ENCODE measurements at places on chromosomes 13 and 19.

- no peak for DNase-seq
Measured at GRCh38 chr19:8655340-8655709, 24.9 kb downstream of the NFILZ start.

DNA sequence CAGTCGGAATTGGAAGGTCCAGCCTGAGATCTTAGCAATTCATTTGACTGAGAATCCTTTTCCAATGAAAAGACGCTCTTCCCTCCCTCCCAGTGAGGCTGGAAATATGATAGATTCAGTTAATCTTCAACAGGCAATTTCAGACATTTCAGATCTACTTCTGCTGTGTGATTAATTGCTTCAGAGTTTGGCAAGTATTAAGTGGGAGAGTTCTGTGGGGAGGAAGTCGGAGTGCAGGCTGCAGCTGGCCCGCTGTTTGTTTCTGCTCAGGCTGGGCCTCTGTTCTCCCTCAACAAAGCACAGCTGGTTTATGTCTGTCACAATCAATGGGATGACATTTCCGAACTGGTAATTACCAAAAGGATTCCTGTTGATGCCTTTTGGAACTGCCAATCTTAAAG, 178.2 kb downstream of the NDFIP2 start:
- no peak for DNase-seq

- DNase-seq, result no peak
Measured at GRCh38 chr13:109784590-109785140, 1.7 kb downstream of the IRS2 start.

DNA sequence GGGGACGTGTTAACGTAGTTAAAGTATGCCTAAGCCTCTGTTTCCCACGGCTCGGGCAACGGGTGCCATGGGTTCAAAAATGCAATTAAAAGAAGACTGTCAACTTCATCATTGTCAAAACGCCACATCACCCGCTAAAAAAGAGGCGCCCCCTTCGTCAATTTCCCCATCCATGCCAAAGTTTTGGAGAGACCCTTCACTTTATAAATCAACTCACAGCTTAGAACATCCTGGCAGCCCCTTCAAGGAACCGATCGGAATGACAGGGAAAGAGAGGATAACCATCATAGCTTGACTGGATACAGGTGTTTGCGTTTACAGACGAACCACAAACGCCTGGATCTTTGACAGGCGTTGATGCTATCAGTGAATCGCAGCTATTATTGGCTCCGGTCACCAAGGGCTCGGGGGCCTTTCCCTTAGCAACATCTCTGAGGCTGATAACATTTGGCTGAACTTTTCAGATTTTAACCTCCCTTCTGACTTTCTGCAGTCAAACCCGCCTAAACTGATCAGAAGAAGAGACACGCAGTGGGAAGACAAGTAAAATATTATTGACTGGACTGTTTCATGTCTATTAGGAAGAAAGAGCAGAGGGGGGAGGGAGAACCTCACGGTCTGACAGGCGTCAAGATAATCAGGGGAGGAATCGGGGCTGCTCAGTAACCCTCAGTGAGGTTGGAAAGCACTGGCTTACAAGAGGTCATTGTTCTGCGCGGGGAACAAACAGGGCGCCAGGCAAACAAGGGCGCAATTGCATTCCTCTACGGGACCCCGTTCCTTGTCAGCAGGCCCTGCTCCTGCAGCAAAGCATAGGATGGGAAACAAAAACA, 322.5 kb upstream of the ZNF507 start:
- no peak for DNase-seq

DNA sequence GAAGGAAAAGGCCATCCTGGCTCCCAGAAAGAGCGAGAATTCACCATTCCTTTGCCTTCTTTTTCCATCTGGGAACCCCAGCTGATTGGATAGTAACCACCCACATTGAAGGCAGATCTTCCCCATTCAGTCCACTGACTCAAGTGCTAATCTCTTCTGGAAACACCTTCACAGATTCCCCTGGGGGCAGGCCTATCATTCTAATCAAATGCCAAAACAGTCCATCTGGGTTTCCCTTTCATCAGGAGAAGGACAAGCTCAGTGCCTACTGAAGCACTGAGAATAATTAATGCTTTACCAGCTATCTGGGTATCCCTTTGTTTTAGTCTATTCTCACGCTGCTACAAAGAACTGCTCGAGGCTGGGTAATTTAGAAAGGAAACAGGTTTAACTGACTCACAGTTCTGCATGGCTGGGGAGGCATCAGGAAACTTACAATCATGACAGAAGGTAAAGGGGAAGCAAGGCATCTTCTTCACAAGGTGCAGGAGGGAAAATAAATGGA, 293.2 kb downstream of the ENOX1 start:
- DNase-seq, result no peak

DNA sequence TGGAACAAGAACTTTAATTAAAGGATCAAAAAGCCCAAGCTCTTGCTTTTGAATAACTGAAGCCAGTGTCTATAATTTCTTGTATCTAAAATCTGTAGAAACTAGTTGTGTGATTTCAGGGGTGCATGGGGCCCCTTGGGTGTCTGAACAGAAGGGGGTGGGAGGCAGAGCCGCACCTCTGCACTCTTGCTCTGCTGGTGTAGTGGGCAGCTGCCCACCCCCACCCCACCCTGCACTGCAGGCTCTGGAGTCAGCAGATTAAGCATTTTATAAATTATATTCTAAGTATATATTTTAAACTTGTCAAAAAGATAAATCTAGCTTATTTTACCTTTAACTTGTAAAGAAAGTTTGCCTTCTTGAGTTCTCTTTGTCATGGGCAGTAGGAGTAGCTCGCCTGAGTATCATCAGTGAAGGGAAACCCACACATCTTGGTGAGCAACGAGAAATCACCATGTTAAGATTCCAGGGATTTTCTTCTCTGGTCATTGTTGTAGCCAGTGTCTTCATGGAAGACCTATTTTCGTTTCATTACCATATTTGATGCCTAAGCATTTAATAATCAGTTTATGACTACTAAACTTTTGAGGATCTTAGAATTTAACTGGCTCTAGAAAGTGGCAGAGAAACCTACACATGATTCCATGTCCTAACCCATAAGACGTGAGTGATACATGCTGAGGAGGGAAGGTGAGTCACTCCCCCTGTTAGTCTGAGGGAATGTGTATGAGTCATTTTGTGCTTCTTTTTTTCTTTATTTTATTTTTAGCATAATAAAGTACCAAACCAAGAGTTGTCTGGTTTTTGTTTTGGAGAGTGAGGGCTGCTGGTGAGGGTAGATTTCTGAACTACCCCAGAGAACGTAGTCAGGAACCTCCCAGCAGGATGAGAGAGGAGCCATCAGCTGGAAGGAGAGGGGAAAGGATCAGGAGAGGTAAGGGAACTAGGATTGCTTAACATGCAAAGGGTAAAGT, 7.7 kb downstream of the UBE2L5 start:
- DNase-seq, result peak; percentile 76

DNA sequence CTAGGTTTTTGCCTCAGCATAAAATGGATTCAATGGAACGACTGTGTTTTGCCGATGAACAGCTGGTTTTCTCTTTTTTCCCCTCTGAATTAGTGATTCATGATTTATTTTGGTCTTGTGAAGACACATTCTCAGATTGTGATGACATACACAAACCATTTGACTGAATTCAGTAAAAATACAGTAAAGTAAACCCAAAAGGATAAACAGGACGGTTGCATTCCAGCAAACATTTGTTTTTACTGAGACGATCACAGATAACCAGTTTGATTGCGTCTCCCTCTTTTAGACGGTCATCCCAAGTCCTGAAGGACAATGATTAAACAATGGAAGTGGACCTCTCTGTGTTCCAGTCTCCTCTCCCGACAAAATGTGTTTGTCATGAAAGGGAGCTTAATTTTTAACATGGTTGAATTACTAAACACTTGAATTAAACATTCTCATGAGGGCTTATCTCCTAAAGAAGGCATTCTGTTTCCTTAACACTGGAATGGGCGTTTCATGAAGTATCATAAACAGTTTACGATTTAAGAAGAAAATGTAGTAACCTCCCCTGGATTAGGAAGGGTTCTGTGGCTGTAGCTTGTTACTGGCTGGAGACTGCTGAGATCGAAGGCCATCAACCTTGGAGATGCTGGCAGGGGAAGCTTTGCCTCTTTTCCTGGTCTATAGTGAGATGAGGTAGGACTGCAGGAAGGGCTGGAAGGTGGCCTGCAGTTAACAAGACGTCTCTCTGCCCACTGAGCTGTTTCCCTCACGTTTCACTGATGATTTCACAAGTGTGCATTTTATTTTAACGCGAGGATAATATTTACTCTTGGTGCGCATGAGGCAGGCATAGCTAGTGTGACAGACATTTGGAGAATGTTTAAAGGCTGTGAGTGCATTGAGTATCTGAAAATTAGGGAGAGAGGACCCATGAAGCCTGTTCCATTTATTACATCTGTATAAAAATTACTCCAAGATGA, 457.9 kb downstream of the FGF9 start:
- no peak for DNase-seq

DNA sequence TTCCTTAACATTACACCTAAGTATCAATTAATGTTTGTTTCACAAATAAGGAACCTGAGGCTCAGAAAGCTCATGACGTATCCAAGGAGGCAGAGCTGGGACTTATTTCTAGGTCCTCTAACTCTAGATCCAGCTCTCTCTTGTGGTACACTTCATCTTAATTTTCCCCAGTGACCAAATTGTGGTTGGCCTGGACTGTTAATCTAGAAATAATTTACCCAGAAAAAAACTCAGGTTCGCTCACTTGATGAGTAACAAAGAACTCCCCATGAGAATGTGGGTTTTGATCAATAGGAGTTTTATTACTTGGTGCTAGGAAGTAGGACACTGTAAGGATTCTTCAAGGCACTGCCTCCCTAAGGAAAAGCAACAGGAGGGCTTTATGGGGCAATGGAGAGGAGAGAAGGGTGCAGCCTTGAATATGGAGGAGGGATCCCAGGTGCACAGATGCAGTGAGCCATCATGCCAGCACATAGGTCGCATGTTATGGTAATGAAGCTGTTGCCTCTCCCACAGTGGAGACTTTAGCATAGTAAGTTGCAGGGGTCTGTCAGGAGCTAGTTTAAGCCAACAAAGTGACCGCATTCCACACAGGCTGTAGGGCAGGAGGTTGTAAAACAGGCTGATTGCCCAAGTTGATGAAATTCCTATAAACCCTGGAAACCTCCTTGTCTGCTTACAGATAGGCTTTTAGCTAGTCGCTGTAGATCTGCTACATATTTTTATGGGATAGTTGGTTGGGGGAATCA, 14.7 kb downstream of the RAP2A start:
- no peak for DNase-seq

DNA sequence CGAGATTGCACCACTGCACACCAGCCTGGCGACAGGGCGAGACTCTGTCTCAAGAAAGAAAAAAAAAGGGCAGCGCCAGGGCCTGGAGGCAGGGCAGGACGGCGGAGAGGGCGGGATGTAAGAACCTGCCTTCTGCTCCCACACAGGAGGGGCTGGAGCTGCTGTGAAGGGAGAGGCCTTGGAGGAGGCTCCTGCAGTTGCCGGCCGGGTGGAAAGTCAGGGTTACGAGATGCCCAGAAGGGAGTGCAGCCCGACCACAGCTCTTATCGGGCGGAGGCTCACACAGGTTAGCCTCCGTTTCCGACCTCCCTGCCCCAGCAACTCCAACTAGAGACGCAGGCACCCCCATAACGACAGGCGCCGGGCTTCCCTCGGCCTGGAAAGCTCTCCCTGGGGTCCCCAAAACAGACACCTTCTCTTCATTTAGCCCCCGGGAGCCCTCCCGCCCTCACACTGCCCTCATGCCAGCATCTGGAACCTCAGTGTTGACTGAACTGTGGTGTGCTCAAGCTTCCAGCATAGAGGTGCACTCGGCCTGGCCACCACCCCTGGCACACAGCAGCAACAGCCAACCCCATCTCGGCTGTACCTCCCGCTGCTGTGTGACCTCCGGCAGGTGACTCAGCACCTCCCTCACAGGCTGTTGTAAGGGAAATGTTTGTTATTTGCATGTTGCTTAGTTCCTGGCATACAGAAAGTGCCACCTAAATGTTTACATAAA, 1.4 kb downstream of the PLPP2 start:
- DNase-seq, result no peak

DNA sequence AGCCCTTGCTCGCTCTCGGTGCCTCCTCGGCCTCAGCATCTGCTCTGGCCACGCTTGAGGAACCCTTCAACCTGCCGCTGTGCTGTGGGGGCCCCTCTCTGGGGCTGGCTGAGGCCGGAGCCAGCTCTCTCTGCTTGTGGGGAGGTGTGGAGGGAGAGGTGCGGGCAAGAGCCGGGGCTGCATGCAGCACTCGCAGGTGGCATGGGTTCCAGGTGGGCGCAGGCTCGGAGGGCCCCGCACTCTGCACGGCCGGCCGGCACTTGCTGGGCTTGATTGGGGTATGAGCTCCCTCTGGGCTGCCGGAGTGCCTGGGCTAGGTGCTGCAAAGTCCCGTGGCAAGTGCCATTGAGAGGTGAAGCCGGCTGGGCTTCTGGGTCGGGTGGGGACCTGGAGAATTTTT, 31.7 kb upstream of the RPL21 start:
- no peak for DNase-seq

GRCh38 chr19:18218159-18218558, 8.1 kb downstream of the PDE4C start:
- DNase-seq, result no peak

DNA sequence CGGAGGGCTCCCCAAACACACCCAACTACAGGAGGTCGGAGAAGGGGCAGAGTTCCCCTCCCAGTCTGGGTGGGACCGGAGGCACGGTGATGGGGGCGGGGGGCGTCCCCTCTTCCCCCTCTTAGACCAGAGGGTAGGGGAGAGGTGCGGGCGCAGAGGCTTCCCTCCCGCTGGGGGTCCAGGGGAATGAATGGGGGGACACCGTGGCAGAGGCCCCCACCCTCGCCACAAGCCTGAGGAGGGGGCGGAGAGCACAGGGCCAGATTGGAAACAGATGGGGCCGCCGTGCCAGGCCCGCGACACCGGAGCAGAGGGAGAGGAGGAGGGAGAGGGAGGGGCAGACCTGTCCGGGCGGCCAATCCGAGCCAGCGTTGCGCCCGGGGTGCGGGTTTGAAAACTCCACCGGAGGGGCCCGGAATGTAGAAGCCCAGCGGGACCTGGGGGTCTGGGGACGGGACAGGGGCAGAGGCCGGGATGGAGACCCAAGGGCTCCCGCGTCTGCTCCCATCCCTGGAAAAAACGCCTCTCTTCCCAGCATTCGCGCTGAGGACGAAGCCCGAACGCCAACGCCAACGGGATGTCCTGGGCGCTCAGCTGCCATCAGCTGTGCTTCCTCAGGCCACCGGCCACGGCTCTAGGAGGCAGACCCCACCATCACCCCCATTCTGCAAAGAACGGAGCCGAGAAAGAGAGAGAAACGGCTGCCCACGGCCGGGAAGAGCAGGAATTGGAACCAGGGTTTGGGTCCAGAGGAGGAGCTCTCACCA, 46.8 kb downstream of the PTPRS start:
- DNase-seq, result no peak

DNA sequence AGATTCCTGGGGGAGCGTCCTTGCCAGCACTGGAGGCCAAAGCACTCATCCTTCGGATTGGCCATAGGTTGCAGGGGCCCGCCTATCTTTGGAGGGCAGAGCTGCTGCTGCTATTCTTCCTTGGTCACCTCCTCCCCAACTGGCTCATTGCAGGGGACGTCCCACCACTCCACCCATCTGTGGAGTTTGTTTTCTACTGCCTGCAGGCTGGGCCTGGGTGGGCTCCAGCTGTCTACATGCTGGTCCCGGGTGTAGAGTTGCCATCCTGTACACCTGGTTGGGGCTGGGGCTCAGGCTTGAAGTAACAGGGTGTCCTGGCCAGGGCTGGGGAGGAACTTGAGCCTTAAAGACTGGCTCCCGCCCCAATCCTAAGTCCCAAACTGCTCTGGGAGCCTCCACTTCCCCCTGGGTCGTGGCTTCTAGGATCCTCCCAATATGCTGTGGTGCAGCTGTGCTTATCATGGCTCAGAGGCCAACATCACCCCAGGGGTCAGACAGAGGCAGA, 2.1 kb downstream of the RNF225 start:
- no peak for DNase-seq
